ENCODE measurements at places on chromosomes 4 and X.

- no peak for DNase-seq
Measured at GRCh38 chr4:113594231-113594556, 167.3 kb downstream of the CAMK2D start.

DNA sequence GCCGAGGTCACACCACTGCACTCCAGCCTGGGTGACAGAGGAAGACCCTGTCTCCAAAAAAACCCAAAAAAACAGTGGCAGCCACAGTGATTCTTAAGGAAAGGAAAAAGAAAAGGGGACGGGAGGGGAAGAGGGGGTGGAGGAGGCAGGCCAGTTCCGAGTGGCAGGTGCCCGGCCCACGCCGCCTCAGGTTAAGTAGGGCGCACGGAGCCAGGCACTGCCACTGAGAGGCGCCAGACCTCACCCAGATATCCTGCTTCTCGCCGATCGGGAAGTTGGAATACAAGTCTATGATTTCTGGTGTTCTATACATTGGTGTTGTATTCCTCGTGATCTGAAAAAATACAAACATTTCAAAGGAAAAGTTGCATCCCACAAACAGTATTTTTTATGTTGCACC is 35.9 kb downstream of the GAK start:
- DNase-seq = no peak

GRCh38 chrX:40201329-40201885 is 103.6 kb upstream of the BCOR start:
- peak; percentile 8 for DNase-seq

GRCh38 chr4:38123555-38123954 is 163.4 kb downstream of the PTTG2 start:
- no peak for DNase-seq

DNA sequence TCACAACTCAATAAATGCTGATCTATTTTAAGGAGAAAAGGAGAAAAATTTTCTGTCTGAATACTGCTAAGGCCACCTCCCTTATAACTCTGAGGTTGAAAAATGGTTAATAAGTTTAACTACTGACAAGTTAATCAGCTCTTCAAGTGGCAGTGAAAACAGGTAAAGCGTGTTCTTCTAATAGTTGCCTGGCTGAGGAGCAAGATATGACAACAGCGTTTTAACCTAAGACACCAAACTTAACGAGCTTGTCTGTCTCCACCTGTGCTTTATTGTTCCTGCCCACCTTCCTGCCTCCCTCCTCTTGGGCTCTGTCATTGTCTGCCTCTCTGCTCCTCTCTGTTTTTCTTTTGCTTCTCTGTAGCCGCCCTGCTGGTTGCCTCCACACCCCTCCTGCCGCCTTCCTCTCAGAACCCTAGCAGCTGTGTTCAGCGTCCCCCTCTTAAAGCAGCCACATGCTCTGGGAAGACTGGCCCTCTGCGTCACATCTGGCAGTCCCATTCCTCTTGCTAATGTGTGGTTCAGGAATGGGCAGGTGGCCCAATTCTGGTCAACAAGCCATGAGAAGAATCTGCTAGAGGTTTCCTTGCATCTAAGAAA is 4.3 kb upstream of the TSPAN5 start:
- peak; percentile 11 for DNase-seq

GRCh38 chr4:185472103-185472542 is 590 bp upstream of the CCDC110 start:
- DNase-seq = no peak

GRCh38 chr4:48518143-48518542 is 28.1 kb downstream of the ZAR1 start:
- DNase-seq = no peak

- DNase-seq = no peak
Measured at GRCh38 chr4:155033604-155034003, 174.8 kb upstream of the NPY2R start.

- DNase-seq = no peak
Measured at GRCh38 chr4:100060765-100061416, 110.8 kb upstream of the H2AZ1 start.

DNA sequence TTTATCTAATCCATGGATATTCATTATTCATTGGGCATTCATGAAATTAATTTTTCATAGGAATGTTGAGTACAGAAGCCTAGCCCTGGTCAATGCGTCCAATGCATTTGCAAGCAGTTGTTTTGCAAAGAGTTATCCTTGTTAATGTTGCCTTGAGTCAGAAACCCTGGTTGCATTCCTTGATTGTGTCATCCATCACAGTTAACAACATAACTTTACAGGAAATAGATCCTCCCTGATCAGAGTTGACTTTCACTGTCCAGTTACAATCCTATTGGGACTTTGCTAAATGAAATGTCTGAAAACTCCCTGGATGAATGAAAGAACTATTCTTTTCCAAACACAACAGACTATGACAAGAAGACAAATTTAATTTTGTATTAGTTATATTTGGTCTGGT is 924.3 kb upstream of the SLIT2 start:
- no peak for DNase-seq

GRCh38 chrX:119541188-119541587 is 24.0 kb downstream of the STEEP1 start:
- DNase-seq = no peak

Data from activated gamma-delta T cell treated with Interleukin-2 at 50 U/mL for 16 hours (primary cell).